ENCODE measurements at places on chromosomes 6 and 20. TPM values are rescaled to one million over a fixed set of nuclear protein-coding genes. Genes with fewer than 3 reads are reported as not detected.

The SLC17A2 gene
- total RNA-seq = not detected

The SLC22A16 gene
- total RNA-seq = not detected

The FAM217A gene
- not detected for total RNA-seq

The TENT5A gene
- total RNA-seq = 40.0 TPM

The IDH3B gene
- 64.3 TPM for total RNA-seq

Measured in fibroblast of the aortic adventitia (primary cell).